T-helper 2 cell (primary cell): ENCODE measurements at places on chromosomes 5 and 9.

DNA sequence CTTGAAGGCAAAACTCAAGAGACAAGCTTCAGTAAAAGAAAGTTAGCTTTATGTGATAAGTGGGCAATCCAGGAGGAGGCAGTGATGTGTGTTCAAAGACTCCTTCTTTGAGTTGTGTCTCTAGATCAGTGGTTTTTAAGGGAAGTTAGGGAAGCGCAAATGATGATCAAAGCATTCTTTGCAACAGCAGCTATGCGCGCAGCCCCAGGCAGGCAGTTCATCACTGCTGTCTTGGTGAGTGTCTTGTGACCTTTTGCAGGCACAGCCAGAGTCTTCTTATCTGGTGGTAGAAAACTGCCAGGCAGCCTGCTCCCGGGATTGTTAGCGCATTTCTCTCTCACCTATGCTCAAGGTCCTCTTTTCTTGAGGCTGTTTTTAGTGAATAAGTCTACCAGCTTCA, 40.3 kb upstream of the CLK4 start:
- no peak for DNase-seq

DNA sequence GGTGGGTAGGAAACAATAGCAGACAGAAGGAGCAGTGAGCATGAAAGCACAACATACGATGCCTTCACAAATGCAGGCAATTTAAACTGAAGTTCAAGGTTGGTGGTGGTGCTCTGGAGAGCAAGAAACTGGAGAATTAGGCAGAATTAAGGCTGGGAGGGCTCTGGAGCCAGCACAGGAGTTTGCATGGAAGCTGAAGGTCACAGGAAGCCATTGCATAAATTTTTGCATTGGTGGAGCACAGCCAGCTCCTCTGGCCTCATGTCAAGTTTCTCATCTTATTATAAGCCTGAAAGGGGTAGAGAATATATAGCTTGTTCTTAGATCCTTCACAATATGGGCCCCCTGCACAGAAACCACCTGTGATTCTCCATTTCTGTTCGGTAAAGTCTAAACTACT, 207.4 kb downstream of the PAPPA start:
- DNase-seq = no peak

DNA sequence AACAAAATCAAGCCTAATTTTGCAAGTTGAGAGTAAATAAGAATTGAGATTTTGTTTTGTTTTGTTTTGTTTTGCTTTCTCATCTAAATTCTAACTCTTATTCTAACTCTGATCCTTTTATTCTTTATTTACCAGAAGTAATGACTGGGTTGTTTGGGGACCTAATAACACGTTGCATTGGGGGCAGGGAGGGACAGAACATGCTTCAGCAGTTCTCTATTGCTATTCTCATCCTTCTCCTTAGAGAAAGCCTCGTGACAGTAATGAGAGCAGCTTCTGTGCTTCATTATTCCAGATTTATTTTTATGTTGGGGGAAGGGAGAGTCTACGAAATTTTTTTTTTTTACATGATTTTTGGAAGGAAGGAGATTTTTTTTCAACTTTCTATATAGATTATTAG, 21.1 kb downstream of the CPEB4 start:
- no peak for DNase-seq

DNA sequence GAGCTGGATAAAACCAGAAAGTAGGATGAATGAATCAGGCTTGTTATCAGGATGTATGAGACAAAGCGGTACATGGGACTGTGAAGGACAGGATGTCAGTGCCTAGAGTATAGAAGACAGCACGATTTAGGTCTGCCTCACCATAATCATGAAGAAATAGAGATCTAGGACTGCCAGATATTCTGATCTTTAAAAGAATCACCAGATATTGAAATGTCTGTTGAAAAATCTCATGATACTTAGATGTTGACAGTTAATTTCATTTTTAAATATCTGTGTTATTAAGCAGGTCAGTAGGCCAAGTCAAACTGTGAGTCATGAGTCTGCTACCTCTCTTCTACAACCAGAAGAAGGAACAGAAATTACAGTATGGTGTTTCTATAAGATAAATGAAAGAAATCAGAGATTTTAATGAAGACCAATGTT, 65.0 kb downstream of the ST8SIA4 start:
- peak; percentile 50 for DNase-seq

DNA sequence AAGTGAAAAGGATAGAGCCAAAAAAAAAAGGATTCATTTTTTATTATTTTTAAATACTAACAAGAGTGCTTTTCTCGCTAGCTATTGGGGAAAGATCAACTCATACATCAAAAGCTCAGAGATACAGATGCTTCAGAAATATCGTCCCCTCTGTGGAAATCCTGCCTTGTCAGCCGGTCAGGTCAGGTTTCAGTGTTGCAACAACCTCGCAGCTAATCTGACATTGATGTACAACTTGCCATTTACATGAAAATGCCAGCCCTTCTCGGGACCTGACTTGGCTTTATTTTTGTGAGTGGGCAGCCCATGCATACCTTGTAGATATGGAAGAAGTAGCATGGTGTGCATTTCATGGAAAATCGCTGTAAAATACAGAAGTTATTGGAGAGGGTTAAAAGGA, 358.8 kb upstream of the ADAMTS16 start:
- DNase-seq = no peak

- DNase-seq = no peak
These were observed 105.5 kb downstream of the RICTOR start for GRCh38 chr5:38968665-38969064.

DNA sequence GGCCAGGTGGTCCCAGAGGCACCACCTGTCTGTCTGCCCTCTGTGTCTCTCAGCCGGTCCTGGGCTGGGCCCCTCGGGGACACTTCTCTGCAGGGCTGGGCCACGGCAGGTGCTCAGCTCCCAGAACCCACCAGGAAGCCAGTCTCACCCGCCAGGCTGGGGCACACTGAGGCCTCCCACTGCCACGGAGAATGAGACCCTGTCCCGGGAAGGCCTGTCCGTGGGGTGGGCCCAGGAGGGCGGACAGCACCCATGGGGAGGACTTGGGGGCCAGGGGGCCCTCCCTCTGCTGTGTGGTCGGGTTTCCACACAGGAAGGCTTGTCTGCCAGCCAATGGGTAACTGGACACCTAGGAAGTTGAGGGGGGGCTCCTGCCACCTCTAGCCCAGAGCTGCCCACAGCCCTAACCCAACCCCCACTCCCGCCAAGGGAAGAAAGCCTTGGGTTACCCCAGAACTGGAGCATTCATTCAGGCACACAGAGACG, 4.1 kb upstream of the TUBB4B start:
- DNase-seq = no peak

DNA sequence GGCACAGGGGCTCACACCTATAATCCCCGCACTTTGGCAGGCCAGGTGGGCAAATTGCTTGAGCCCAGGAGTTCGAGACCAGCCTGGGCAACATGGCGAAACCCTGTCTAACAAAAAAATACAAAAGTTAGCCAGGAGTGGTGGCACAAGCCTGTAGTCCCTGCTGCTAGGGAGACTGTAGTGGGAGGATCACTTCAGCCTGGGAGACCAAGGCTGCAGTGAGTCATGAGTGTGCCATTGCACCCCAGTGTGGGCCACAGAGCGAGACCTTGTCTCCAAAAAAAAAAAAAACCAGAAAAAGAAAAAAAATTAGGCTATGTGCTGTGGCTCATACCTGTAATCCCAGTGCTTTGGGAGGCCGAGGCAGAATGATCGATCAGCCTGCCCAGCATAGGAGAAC, 58.5 kb upstream of the EIF4EBP3 start:
- no peak for DNase-seq

- DNase-seq = no peak
These were observed 43.8 kb downstream of the WDR36 start for GRCh38 chr5:111135946-111136345.

- DNase-seq = no peak
These were observed 755.0 kb downstream of the DNAH5 start for GRCh38 chr5:13189532-13189931.

GRCh38 chr9:33295571-33295970, 5.3 kb downstream of the NFX1 start:
- no peak for DNase-seq

GRCh38 chr5:114407783-114408182, 45.9 kb downstream of the KCNN2 start:
- no peak for DNase-seq

GRCh38 chr9:77987880-77988525, 43.6 kb downstream of the GNAQ start:
- no peak for DNase-seq

DNA sequence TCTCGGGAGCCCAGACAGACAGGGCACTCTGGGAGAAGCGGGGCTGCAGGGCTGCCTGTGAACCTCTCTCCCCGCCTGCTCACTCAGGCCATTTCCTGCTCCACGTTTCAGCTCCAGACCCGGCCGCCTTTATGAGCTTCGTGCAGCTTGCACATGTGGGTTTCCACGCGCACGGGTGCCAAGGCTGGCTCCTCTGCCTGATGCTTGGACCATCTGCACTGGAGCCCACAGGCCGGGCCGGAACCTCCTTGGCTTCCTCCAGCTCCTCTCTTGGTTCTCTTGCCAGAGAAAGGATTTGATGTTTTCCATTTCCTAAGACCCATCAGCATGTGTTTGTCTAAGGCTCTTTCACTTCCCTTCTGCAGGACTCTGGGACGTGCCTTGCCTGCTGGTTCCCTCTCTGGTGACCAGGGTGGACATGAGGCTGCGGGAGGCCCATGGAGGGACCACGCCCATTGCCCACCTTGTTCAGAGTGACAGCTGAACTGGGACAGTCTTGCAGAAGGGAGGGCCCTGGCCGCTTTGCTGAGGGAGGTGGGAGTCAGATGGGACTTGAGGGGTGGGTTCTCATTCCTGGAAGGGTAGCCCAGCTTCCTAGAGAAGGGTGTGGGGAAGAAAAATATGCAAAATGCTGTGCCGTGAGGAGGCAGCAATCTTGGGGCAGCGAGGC, 23.3 kb upstream of the COL5A1 start:
- no peak for DNase-seq

DNA sequence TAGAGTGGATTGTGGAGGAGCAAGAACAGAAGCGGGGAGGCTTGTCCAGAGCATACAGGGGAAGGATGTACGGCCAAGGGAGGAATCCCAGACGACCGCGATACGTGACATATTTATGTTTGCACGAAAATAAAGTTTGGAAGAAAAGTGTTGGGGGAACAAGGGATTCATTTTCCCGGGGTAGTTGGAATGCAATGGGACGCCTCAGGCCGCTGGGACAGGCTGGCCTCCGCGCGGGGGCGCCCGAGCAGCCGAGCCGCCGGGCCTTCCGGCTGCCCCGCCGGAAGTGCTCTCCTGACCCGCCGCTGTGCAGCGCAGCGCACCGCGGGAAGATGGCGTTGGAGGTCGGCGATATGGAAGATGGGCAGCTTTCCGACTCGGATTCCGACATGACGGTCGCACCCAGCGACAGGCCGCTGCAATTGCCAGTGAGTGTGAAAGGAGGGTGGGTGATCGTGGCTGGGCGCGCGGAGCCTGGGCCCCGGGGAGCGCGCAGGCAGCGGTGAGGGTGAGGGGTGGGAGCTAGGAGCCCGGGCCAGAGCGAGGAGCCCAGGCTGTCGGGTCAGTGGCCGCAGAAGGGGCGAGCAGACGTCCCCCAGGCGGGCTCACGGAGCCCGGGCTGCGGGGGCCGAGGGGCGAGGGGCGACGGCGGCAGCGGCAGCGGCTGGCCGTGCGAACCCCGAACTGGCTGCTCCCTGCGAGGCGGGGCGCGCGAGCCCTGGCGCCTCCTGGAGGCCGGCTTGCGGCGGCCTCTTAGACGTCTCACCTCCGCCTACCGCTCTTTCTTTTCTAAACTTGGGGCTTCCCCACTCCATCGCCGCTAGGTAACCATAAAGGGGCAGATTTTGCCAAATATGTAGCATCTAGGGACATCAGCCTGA, at the start of gene PHAX:
Gene PHAX (plus strand): TSS at position 317 of the 881 bp plus-strand sequence. CDS start 16 bp downstream, at position 333.
- DNase-seq = peak; percentile 61

DNA sequence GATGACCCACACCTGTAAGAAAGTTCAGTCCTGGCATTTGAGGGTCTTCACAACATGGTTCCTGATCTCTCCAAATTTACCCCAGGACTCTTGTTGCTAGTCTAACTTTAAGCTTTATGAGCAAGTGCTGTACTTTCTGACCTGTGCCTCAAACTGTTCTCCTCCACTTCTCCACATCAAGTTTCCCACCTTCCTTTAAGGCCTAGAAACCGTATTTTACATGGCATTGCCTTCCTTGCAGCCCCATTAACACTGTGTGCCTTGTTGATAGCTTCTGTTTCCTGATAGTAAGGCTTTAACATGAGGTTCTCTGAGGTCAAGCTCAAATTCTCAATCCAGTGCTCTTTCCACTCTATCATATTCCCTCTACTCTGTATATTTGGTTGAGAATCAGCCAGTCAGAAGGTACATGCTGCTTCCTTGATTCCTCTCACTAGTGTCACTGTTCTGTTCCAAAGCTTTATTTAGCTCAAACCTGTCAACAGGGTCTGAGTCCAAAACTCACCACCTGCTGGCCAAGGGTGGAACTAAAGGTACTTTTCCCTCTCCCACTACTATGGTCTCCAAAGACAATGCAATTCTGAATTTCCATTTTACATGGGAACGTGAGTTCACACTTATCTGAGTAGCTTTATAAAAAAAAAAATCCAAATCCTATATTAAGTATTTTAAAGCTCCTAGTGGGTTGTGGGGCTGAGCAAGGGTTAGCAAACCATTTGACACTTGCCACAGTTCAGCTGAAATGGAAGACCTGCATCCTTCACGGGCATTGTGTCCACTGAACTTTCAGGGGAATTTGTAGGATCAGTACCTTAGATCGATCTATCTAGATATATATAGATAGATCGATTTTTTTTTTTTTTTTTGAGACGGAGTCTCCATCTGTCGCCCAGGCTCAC, 21.1 kb downstream of the VCP start:
- DNase-seq = peak; percentile 32

- DNase-seq = no peak
These were observed 27.8 kb downstream of the PTTG1 start for GRCh38 chr5:160449458-160449857.

DNA sequence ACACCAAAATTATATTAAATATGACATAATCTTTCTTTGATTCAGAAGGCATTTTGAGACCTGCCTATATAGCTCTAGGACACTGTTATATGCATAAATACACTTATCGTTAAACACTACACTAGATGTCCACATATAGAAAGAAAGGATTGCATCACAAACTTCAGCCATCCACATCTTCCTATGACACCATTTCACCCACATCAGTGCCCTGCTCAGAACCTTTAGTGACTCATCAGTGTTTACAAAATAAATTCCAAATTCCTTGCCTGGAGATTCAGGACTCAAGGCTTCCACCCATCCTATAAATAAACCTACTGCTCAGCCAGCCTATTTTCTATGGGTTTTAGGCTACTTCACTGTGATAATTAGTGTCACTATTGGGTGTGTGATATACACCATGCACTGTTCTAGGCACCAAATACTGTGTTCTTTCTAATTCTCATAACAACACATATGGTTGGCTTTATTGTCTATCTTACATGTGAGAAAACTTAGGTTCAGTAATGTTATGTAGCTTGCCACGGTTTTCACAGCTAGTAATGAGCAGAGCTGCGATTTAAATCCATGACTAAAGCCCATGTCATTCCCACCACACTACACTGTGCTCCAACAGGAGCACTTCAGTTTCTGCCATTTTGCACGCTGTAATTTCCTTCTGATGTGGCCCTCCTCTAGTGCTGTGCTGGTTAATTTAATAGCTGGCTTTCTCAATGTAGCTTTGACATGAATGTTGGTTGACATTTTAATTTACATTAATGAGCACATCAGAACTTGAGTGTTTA, 103.3 kb downstream of the SREK1 start:
- DNase-seq = no peak

- DNase-seq = no peak
These were observed 99.1 kb downstream of the SNX18 start for GRCh38 chr5:54616518-54617220.

- peak; percentile 27 for DNase-seq
These were observed 102.4 kb downstream of the OSTF1 start for GRCh38 chr9:75190762-75191161.

- no peak for DNase-seq
These were observed 31.4 kb upstream of the ERGIC1 start for GRCh38 chr5:172802567-172803176.
